ENCODE measurements at places on chromosomes 1 and 21.

GRCh38 chr1:90781534-90781933 is 64.4 kb upstream of the BARHL2 start:
- DNase-seq = no peak

- peak; percentile 77 for DNase-seq
Measured at GRCh38 chr1:116492358-116492811, 78.4 kb downstream of the CD58 start.

DNA sequence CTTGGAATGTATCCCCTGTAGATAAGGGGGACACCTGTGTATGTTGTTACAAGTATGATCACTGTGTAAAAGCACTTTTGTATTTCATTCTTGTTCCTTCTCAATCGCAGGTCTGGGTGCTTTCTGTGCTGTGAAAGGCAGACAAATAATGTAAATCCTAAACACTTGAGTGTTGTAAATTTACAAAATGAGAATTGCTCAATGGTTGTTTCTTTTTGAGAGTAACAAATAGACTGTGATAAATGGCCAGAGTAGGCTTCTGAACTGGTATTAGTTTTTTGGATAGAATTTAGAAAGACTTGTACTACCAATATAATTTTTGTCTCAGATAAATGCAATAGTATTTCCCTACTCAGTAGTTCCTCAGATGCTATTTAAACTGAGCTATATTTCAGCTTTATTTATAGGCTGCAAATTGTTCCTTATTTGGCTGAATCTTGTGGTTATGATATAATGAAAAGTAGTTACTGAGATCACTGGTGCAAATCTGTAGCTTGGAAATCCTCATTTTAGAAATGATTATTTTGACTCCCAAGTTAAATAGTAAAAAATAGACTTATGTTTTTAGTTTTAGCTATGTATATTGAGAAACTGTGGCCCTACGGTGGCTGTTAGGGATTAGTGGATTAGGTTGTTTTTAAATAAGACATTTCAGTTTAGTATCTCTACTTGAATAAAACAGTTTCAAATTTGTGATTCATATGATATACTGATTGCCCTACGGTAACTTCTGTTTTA is 9.2 kb downstream of the BACH1 start:
- no peak for DNase-seq

DNA sequence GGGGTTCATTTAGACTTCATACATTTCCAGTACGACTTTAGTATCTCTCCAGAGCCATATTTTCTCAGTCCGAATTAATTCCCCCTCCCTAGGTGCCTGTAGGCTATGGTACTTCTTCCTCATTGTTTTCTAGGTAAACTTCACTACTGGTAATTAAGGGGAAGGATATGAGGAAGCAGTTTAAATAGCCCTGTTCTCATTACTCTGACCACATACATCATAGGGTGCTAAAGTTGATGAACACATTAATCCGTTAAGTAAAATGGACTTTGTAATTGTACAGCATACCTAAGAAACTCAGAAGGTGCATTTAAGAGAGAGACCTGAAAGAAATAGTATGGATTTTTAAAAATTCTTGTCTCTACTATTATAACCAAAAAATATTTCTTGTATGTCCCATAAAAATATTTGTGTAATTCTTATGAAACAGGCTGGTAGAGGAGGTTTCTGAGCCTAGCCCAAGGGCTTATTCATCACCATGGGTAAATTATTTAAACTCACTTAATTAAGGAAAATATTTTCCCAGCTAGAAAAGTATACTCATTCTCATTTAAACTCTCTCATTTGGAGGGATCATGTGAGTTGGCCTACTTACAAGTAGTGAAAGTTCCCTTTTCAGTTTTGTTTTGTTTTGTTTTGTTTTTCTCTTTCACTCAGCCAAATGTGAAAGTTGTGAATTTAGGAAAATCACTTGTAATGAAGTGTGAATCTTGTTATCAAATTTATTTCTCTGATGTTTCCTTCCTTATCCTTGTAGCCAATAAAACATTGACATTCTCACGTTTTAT is 2.0 kb downstream of the PRMT6 start:
- DNase-seq = no peak

DNA sequence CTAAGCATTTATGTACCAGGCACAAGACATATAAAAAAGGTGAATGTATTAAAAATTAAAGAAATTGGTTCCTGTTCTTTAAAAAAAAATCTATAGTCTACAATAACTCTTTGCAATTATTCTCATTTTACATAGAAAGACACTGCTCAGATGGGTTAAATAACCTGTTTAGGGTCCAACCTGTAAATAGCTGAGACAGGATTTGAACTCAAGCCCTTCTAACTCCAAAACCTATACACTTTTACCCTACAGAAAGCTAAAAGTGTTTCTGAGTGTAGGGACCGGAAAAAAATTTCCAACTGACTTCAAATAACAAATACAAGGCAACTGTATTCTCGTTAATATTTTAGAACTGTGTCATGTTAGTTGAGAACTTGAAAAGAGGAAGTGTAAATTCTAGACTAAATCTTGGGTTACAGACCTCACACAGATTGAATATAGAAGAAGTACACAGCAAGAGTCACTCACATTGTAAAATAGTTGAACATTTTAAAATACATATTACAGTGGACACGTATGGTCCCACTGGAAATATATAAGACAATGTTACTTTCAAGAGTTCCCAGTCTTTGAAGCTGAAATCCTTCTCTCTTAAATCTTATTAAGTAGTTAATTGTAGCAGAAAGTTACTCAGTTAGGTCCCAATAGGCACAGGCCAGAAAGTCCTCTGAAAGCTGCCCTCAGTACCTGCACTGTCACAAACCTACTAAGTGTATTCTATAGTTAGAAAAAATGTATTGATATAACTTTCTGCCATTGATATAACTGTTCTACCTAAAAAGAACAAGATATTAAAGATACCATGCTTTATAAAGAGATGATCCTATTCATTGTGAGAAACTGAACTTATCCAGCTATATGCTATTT is 7.3 kb downstream of the EDEM3 start:
- DNase-seq = no peak

DNA sequence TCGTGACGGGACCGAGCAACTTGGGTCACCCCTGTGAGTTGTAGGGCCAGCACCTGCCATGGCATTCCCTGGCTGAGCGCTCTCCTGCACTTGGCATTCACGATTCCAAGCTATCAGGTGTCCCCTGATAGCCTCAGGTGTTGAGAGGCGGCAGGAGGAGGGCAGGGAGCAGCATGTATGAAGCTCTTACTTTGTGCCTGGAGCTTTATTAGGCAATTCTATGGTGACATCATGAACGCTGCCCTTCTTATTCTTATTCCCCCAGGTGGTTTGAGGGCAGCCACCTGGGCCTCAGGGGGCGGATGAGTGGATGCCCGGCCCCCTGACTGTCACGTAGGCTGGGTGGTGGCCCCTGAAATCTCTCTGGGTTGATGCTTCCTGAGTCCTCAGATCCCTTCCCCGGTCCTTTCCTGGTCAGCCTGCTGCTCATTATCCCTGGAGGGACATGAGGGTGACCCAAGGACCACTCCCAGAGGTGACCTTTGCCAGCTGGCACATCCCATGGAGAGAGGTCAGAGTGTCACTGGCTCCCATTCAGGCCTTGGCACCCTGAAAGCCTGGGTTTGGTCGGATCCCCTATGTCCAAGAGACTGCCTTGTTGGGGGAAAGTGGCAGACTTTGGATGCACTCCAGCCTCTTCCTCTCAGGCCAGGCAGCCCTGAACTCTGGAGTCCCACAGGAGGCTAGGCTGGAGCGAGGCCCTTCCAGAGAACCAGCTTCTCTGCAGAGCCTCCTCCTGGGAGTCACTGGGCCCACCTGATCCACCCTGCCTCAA is 51.9 kb downstream of the SPSB1 start:
- no peak for DNase-seq

DNA sequence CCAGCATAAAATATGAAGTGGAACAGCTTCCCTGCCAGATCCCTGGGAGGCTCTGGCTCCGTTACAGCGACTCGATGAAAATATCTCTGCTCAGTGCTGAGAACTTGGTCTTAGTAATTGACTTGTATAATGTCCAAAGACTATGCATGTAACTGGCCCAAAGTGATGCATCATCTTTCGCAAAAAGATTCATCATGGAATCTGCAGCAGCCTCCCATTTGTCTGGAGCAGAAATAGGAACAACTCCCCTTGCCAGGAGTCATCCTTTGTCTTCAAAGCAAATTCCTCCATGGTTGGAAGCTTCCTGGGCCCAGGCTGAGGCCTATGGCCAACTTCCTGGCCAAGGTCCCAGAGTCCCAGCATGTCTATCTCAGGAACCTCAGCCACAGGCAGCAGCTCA is 16.9 kb upstream of the SLC6A17 start:
- no peak for DNase-seq

GRCh38 chr21:39888848-39889247 is 21.6 kb downstream of the PCP4 start:
- DNase-seq = no peak

GRCh38 chr1:1397839-1398523 is 1.2 kb downstream of the CCNL2 start:
- DNase-seq = no peak

DNA sequence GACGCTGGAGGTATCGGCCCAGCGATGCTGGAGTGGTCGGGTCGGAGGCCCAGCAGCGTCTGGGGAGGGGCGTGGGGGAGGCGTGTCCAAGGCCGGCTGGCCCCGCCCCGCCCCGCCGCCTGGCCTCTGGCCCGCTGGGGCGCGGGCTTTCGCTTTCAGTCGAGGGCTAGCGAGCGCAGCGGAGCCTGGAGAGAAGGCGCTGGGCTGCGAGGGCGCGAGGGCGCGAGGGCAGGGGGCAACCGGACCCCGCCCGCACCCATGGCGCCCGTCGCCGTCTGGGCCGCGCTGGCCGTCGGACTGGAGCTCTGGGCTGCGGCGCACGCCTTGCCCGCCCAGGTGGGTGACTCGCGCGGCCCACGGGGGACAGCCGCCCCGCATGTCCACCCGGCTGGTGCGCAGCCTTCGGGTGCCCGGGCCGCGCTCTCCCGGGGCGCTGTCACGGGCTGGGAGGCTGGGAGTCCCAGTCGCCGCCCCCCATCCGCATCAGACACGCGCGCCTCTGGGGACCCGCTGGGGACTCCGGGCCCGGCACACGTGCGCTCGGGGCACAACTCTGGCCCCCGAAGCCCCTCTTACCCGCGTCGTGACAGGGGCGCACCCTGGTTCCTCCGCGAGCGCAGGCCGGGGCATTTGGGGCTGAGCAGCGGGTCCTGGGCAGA is at the start of gene TNFRSF1B:
Gene TNFRSF1B, plus strand, starts transcription at position 158 of the 659 bp plus-strand sequence. Its CDS starts 101 bp downstream, at position 259.
- DNase-seq = peak; percentile 42

DNA sequence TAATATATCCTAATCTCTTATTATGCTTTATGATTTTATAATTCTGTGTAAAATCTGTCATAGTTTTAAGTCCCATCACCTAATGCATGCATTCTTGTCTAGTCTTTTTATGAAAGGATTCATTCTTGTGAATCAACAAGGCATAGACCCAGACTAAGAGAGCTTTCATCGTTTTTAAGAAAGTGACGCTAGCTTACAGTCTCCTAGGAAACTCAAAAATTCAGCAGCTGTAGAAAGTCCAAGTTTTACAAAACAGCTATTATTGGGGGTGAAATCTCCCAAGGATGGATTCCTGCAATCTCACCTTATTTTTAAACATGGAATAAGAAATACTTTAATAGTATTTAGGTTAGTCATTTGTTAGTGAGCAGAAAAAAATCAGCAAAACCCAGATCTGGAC is 104.7 kb downstream of the NCAM2 start:
- no peak for DNase-seq

DNA sequence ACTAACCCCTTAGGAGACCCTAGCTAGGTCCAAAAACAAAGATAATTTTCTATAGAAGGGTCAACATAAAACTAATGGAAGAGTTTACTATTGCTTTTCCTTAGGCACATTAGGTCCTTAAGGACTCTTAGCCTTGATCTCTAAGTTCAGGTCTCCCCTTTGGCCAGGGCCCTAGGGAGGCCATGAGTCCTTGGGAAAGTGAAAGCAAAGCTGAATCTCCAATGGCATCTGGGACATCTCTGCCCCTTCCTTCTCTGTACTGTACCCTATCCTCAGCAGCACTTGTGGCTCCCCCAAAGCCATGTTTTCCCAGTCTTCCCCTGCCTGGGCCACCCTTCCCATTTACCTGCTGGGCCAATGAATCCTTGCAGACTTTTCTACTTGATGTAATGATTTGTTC is 14.3 kb downstream of the IER5 start:
- peak; percentile 55 for DNase-seq

- no peak for DNase-seq
Measured at GRCh38 chr1:186611156-186611555, 69.1 kb downstream of the PTGS2 start.

- DNase-seq = no peak
Measured at GRCh38 chr1:22123071-22123390, 19.9 kb downstream of the WNT4 start.

- DNase-seq = no peak
Measured at GRCh38 chr21:45629046-45629981, 14.2 kb upstream of the PCBP3 start.

GRCh38 chr1:116825207-116825719 is 71.0 kb downstream of the CD2 start:
- DNase-seq = no peak

- no peak for DNase-seq
Measured at GRCh38 chr1:43764581-43764980, 57.2 kb downstream of the ST3GAL3 start.

DNA sequence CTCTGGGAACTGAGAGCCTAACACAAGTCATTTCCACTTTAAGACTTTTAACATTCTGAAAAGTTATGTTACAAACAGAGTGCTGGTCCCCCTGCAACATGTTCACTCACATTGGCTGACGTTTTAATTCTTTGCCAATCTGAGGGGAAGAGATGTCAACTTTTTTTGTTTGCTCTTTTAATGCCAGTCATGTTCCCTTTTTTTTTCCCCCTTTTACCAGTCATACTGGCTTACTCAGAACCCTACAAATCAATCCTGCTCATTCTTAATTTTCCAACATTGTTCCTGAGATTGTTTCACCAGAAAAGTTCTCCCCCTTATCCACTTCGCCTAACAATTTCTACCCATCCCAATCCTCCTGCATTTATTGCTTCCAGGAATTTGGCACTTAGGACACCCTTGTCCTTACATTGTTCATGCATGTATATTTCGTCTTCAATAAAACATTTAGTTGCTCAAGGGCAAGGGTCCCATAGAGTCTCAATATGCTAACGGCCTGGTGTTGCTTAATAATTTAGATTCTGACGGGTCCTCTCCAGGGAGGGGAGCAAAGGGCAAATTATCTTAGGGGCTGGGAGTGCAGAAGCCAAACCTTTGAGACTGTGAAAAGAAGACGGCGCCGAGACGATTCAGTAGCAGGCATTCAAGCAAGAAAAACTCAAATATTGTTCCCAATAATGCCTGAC is 624 bp upstream of the CR1L start:
- no peak for DNase-seq

GRCh38 chr1:60765204-60765603 is 317.2 kb upstream of the NFIA start:
- DNase-seq = peak; percentile 1

DNA sequence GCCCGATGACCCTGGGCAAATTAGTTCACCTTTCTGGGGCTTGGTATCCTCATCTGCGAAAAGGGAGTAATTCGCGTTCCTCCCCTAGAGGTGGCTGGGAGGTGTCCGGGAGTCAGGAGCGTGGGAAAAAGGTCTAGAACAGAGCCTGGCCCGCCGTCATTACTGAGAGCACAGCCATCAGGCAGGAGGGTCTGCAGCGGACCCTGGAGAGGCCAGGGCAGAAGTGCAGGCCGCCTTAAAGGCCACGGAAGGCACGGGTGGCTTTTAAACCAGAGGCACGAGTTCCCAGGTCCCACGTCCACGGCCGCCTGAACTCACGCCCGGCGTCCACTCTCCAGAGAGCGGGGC is 850 bp downstream of the PANK4 start:
- DNase-seq = no peak

GRCh38 chr1:45569962-45570581 is 13.8 kb upstream of the NASP start:
- DNase-seq = peak; percentile 74

GRCh38 chr1:145845144-145845513 is 301 bp upstream of the NUDT17 start:
- no peak for DNase-seq

GRCh38 chr1:57003398-57004139 is 37.8 kb upstream of the C8B start:
- DNase-seq = no peak
